Activated naive CD4-positive, alpha-beta T cell (primary cell): ENCODE measurements at places on chromosomes 1 and 21.

- no peak for DNase-seq
Observed at GRCh38 chr1:53557830-53558738, 98.9 kb downstream of the DMRTB1 start.

GRCh38 chr1:975896-976683 lies 5.8 kb downstream of the PERM1 start:
- no peak for DNase-seq

- no peak for DNase-seq
Observed at GRCh38 chr21:20592463-20592862, 405.7 kb upstream of the NCAM2 start.

GRCh38 chr1:247407180-247407616 lies 8.8 kb upstream of the NLRP3 start:
- DNase-seq = peak; percentile 21

DNA sequence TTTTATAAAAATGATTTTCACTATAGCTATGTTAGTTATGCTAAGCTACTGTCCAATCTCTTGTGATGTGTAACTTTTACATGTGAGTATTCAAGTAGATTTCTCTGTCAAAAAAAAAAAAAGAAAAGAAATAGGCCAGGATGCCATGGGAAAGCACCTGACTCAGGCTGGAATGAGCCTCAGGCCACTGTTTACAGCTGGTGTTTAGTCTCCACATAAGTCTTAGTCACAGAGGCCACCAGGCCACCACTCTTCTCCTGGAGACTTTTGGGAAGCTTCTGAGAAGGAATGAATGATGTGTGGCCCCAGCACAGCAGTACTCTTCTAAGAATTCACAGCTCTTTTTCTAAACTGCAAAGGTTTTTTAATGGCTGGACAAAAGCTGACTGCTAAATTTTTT lies 48.9 kb downstream of the CHML start:
- no peak for DNase-seq

DNA sequence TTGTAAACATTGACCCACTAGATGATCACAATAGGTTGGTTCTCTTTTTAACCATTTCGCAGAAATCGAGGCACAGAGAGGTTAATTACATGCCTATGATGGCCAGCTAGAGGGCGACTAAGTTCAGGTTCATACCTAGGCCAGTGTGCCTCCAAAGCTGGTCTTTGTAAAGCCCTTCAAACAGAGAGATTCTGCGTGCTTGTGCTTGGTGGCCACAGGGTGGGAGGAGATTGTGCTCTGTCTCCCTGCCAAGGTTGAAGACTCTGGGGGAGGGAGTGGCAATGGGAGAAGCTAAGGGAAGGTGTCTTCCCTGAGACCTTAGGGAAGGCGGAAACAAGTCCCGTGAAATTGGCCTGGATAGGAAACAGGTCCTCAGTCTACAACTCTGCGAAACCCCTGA lies 59.1 kb upstream of the RBM15 start:
- no peak for DNase-seq

DNA sequence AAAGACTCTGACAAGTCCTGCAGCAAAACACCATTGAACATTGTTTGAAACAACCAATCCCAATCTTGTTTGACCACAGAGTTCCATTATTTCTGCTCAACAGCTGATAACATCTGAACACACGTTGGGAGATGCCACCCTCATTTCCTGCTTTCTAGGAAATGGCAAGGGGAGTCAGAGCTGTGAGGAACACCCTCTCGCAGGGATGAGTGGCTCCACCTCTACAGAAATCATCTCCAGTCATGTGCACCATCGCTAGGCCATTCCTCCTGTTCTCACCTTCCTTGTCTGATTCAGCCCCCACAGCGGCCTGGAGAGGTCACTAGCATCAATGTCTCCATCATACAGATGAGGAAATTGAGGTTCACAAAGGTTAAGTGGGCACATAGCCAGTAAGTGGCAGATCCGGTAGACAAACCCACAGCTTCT lies 22.4 kb upstream of the RUNX3 start:
- DNase-seq = no peak

DNA sequence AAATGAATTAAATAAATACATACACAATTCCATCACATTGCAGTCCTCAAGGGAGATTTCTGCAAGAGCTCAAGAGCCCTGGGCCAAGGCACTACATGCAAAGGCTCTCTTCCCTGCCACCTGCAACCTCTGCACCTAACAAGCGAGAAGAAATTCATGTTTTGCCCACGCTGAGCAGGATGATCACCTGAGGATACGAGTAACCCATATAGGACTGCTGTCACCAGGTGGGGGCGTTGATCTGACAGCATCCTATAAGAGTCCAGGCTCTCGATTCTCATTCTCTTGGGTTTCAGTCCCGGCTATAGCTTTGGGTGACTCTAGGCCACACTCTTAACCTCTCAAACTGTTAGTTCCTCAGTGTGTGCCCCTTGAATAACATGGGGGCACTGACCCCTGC lies 18.7 kb upstream of the SPOCD1 start:
- no peak for DNase-seq

DNA sequence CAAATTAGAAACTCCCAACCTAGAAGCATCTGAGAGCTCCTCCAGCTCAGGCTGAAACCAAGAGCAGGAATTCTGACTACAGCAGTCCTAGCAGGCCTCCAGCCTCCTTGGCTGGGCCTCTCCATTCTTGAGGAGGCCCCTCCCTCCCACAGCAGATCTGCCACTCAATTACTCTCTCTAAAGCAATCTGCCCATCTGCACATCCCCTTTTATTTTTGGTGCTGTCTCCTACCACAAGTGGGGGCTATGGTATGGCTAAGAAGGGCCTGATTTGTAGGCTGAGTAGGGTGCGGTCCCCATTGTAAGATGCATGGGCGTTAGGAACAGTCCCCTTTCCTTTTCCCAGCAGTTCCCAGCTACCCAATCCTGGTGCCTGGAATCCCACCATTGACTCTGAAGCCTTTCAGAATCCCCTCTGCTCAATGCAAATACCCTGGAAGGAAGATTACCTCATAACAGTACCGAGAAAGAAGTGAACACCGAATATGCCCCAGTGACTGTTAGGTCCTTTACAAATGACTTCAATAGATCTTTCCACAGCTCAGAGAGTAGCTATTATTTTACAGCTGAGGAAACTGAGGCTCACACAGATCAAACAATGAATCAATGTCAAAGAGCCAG lies 11.6 kb upstream of the TTC39A start:
- no peak for DNase-seq

- DNase-seq = no peak
Observed at GRCh38 chr1:183218027-183218618, 32.1 kb downstream of the LAMC2 start.

GRCh38 chr1:166129006-166129405 lies 37.8 kb downstream of the FAM78B start:
- no peak for DNase-seq

DNA sequence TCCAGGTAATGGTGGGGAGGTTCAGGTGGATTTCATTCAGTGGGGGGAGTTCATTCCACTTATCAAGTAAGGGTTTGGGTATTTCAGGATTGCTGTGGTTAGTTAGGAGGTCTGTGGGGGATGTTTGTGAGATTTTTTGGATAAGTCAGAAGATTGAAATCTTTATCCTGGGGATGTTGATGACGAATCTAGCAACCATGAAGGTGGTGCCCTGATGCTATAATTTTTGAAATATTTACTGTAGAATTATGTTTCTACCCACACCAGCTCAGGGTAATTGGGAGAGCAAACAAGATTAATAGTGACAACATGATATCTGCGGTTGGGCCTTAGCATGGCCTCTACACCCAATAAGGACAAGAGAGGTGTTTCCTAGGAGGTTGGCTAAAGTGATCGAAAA lies 28.3 kb downstream of the SUCO start:
- DNase-seq = no peak

- no peak for DNase-seq
Observed at GRCh38 chr1:55589671-55590297, 374.6 kb upstream of the USP24 start.

- no peak for DNase-seq
Observed at GRCh38 chr1:204468206-204468605, 26.4 kb downstream of the PIK3C2B start.

- no peak for DNase-seq
Observed at GRCh38 chr1:200488375-200489165, 78.7 kb upstream of the ZNF281 start.

DNA sequence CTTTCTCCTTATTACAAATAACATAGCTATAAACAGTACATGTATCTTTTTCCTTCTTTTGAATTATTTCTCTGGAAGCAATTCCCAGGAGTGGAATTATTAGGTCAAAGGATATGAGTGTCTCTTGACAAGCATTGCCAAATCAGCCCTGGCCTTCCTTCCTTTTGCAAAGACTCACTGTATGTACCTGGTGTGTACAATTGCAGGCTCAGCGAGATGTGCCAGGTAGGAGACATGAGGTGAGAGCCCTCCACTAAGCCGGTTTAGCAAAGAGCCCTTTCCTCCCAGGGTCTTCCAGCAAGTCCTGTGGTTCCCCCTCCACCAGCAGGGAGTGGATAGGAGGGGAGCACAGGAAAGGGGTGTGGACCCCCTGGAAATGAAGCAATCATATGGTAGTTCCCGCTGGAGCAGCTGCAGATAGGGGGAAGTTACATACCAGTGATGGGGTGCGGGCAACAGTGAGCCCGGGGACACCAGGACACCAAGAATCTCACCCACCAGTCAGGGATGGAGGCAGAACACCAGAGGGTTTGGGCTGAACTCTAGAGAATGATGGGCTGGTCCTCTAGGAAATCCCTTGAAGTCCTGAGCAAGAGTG lies 18.3 kb downstream of the RCSD1 start:
- no peak for DNase-seq

DNA sequence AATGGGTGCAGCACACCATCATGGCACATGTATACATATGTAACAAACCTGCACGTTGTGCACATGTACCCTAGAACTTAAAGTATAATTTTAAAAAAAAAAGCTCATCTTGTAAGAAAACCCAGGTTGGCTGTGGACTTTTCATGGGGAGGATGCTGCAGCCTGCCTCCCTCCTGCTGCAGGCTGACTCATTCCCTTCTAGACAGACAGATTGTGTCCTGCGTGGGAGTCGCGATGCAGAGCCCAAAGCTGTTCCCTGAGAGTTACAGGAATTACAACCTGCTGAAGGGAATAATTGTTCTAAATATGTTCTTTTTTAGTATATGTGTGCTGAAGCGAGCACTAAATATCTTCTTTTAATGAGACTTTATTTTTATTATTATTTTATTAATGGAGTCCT lies 93.2 kb downstream of the TBX19 start:
- DNase-seq = no peak

DNA sequence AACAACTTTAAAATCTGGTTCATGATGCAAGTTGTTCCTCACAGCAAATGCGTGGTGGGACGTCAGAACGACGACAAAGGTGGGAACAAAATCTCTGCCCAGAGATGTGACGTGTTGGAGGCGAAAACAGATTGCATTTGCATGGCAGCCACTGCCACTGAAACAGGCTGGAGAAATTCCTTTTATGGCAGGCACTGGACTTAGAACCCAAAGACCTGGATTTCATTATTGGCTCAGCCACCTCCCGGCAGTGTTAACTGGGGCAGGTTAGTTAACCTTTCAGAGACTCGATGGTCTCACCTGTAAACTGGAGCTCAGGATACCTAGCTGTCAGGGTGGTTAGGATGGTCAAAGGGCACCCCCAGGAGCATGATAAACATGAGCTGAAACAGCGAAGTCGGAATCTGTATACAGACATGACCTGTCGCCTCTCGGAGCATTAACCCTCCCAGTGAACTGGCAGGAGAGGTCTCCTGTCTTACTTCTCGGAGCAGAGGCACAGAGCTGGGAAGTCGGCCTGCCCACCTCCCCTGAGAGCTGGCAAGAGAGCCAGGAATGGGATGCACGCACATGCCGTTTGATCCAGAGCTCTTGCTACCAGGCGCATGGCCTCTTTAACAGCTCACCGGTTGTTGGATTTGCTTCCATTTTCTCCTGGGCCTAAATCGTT lies 59.2 kb upstream of the TARBP1 start:
- DNase-seq = no peak

- no peak for DNase-seq
Observed at GRCh38 chr1:8970870-8971337, 25.2 kb downstream of the CA6 start.

DNA sequence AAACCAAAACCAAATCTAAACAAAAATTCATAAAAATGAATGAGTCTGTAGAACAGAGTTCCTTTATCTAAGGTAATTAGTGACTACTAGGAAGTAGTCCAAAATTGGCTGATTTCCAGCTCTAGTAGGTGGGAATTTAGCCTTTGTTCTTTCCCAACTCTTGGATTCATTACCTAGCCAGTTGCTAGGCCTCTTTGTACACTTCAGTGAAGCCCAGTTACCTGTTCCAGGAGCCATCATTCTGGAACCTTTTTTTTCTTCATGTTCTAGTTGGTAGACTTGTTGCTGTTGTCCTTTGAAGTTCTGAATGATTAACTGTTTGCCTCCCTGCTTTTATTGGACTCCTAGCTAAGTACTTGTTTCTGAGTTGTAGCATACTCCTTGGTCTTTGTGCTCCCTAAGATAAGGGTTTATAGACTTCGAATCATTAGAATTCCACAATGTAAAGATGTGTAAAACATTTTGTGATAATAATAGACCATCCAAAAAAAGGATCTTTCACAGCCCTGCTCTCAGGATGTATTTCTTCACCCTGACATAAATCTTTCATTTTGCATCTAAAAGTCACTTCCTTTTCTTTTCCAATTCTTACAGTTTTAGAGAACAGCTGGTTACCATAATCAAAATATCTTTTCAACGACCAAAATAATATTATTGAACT lies 9.8 kb downstream of the PLA2G4A start:
- no peak for DNase-seq

DNA sequence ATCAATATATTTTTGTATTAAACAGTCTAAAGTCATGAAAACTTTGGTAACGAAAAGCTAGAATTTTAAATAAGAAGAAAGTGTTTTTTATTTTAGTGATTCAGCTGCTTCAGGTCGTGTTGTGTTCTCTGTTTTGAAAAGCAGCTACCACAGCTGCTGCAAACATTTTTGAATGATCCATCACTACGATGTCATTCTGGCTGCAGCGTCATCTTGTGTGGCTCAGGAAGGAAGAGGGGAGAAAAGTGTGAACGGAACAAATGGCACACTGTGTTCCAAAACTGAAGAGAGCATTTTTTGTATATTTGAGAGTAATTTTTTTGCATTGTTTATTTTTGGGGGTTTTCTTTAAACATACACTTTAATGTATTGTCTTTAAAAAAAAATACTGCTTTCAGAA lies 323.0 kb upstream of the ADGRL2 start:
- no peak for DNase-seq

DNA sequence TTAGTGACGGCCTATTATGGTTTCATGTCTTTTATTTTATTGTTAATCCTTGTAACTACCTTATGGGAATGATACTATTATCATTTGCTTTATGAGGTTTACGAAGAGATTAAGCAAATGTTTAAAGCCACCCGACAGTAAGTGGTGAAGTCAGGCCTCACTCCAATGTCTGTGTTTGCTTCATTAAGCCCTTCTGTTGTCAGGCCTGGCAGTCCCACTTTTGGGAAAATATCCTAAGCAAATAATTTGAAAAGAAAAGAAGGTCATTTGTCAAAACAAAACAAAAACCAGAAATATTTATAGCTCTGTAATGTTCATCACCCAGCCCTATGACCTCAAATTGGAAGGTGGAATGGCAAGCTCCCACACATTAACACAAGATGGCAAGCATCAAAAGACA lies 40.7 kb upstream of the USP24 start:
- no peak for DNase-seq

- no peak for DNase-seq
Observed at GRCh38 chr1:57704811-57705210, 281.0 kb upstream of the DAB1 start.

GRCh38 chr1:75708910-75709309 lies 15.6 kb upstream of the ACADM start:
- no peak for DNase-seq
